CD4-positive, alpha-beta T cell treated with Interleukin-17A for 4 hours (primary cell): ENCODE measurements at places on chromosomes 2 and 18.
A peak's percentile ranks its signal among the peaks of the same experiment; 100 is the strongest.

DNA sequence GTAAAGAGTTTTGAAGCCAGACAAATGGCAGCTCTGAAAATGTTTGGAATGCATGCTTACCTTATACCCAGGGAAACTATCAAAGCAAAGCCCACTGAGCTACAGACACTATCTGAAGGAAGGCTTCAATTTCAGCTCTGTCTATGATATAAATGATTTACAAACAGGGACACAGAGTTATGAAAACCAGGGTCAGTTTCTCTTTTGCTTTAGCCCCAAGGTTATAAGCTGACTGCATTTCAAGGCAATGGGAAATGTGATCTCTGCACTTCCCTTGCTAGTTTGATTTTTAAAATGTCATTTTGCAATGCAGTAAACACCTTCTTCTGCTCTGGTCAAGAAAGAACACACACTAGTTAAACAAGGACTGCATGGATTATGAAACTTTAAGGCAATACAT lies 65.2 kb upstream of the CCDC195 start:
- no peak for DNase-seq

GRCh38 chr2:181984814-181985631 lies 630 bp upstream of the PPP1R1C start:
- no peak for DNase-seq

GRCh38 chr2:144643537-144644336 lies 123.8 kb upstream of the ZEB2 start:
- no peak for DNase-seq

DNA sequence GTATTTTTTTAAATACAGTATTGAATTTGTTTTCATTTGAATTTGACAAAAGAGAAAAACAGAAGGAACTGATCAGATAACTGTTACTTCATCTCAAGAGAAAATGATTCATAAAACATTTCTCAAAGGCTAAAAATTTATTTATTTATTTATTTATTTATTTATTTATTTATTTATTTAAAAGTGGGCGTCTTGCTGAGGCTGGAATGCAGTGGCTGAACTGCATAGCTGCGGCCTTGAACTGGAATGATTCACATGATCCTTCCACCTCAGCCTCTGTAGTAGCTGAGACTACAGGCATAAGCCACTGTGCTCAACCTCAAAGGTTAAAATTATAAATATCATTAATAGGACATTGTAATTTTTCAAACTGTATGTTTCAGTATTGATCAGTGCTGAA lies 4.5 kb upstream of the PUM2 start:
- DNase-seq: no peak

DNA sequence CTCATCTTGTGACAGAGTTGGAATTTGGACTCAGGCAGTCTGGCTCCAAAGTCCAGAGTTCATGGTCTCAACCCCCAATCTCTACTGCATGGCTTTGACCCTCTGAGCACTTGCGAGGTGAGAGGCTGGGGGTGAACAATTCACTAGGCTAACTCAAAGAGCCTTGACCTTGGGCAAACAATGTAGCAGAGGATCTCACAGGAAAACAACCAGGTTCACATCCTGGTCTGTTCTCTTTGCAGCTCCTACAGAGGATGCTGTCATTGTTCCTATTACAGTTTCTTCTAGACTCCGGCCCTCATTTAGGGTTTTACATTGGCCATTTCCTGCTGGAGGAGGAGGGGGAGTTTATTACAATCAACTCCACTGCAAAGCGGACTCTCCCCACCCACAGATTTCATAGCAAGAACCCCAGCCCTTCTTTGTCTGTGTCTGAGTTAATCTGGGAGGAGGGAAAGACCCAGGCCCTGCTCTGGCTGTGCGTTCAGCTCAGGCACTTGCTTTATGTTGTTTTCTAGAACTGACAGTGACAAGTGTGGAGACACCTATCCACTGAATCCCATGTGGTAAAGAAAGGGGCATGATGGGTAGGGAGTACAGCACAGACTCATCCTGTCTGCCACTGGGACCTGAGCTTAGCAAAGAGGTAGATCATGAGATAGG lies 101.6 kb downstream of the LBH start:
- DNase-seq: peak; percentile 33

DNA sequence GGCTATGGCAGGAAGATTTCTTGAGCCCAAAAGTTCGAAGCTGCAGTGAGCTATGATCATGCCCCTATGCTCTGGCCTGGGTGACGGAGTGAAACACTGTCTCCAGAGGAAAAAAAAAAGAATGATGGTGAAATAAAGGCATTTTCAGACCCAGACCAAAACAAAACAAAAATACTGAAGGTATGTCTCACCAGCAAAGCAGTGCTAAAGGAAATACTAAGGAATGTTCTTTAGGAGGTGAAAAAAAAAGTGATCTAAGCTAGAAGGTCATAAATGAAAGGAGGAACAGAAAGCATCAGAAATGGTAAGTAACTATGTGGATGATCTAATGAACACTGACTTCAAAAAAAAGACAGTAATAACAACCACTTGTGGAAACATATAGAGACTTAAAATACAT lies 18.7 kb downstream of the SS18 start:
- DNase-seq: no peak

DNA sequence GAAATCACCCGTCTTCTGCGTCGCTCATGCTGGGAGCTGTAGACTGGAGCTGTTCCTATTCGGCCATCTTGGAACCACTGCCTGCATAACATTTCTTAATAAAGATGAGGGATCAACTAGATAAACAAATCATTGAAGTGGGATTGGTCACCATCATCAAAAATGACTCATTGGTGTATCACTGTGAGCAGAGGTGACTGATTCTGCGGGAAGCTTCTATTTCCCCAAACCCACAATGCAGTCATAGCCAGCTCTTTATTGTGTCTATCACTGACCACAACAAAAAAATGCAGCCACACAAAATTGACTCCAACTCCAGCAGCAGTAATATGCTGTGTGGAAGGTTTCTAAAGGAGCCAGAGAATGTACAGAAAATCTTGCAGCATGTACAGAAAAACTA lies 630.7 kb upstream of the HS6ST1 start:
- no peak for DNase-seq

- no peak for DNase-seq
Observed at GRCh38 chr2:148814143-148814859, 60.7 kb upstream of the KIF5C start.

GRCh38 chr2:80154231-80154915 lies 150.2 kb downstream of the LRRTM1 start:
- no peak for DNase-seq

DNA sequence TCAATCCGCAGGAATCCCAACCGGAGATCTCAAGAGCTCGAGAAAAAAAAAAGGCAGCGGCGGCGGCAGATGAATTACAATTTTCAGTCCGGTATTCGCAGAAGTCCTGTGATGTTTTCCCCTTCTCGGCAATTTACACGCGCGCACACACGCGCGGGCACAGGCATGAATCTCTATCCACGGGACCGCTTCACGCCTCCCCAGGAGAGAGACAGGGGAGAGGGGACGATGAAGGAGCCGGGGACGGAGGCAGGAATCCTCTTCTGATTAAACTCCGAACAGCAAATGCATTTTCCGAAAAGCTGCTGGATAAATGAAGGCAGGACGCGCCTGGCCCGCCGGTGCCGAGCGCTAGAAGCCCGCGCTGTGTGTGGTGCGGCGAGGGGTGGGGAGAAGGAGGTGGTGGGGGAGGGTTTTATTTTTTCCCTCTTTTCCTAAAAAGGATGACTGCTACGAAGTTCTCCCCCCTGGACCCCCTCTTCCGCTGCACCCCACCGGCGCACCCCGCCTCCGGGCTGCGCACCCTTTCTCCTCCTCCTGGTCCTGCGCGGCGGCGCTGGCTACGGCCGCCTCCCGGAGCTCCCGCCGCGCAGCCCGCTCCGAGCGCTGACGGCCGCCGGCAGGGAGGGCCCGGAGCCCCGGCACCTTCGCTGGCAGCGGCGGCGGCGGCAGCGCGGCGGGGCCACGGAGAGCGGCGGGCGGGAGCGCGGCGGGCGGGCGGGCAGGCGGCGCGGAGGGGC lies at the start of gene BCL2:
Gene BCL2, minus strand, starts transcription at position 387 of the 740 bp plus-strand sequence.
- no peak for DNase-seq

DNA sequence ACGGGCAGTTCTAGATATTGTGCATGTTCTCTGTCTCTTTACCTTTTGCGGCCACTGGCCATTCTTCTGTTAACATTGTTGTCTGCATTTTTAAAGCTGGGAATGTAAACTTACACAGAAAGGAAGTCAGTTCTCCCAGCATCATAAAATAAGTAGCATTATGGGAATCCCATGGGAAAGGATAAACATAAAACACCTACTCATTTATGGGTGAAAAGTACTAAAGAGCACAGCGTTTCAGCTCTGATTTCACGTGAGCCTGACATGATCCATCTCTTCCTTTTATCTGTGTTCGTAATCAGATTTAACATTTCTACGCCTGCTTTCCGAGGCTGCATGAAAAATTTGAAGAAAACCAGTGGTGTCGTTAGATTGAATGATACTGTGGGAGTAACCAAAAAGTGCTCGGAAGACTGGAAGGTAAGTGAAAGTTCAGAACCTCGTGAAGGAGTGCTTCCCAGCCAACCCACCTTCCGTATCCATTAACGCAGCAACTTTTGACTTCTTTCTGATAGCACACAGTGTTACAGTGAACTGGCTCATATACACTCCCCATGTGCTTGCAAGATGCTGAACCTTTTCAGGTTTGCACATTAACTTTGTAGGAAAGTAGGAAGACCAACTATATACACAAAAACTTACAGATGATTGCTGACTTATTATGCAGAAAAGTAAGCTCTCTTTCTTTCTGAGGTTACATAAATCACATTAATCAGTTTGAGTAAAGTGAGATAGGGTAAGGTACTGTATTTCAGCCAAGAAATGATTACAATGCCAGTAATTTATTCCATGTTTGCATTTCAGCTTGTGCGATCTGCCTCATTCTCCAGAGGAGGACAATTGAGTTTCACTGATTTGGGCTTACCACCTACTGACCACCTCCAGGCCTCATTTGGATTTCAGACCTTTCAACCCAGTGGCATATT lies 86.5 kb upstream of the TTC39C start:
- no peak for DNase-seq

GRCh38 chr18:47512726-47513435 lies 261.4 kb upstream of the SKOR2 start:
- no peak for DNase-seq

DNA sequence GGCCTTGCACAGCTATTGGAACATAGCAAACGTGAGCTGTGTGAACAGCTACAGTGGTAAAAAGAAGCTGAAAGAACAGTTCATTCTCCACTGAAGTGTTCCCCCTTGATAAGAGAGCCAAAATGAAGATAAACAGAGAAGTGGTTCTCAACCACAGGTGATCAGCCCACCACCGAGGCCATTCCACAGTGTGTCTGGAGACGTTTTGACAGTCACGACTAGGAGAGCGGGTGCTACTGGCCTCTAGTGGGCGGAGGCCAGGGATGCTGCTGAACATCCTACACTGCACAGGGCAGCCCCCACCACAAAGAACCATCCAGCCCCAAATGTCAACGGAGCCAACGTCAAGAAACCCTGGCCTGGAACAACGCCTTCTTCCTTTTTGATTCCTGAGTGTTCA lies 38.4 kb downstream of the ADCY3 start:
- DNase-seq: no peak

- no peak for DNase-seq
Observed at GRCh38 chr2:133369901-133370658, 198.2 kb downstream of the NCKAP5 start.

- no peak for DNase-seq
Observed at GRCh38 chr2:45629971-45630370, 18.9 kb upstream of the SRBD1 start.

DNA sequence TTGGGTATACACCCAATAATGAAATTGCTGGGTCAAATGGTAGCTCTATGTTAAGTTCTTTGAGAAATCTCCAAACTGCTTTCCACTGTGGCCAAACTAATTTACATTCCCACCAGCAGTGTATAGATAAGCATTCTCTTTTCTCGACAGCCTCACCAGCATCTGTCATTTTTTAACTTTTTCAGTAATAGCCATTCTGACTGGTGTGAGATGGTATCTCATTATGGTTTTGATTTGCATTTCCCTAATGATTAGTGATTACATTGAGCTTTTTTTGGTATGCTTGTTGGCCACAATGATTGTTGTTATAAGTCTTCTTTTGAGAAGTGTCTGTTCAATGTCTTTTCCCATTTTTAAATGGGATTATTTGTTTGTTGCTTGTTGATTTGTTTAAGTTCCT lies 50.4 kb upstream of the EPAS1 start:
- no peak for DNase-seq

- DNase-seq: no peak
Observed at GRCh38 chr2:218615868-218616315, 8.2 kb downstream of the PLCD4 start.

- DNase-seq: no peak
Observed at GRCh38 chr2:238883421-238883901, 35.6 kb downstream of the TWIST2 start.

DNA sequence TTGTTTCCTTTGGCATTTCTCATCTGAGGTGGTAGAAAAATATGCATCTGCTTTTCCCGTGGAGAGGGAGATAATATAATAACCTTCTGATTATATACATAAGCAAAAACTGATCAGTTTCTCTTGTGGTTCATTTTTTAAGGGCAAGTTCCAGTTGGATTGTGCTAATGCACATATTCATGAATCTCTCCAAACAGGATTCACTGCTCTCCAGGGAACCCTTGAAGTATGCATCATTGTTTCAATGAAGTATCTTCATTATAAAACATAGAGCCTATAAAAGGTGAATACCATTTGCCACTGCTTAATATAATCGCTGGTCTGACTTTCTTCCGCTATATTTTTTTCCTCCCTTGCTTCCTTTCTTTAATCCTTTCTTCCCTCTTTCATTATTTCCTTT lies 384.7 kb downstream of the FIGN start:
- DNase-seq: no peak

DNA sequence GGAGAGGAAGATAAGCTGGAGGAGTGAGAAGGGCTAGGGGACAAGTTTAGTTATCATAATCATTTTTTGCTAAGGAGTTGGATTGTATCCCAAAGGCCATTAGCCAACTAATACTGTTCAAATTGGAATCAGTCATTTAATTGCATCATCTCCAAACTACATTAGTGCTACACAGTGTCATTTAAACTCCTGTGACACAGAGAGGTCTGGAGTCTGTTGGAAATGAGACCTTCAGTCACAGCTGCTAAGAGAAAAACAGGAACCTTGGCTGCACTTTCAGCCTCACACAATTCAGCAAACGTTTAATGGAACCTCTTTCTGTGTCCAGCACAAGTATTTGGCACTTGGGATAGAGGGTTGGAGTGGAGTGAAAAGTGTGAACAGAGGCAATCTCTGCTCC lies 175.5 kb upstream of the MGAT5 start:
- no peak for DNase-seq

GRCh38 chr2:105969552-105969951 lies 224.5 kb downstream of the UXS1 start:
- DNase-seq: no peak

GRCh38 chr2:230449901-230450467 lies 34.0 kb downstream of the SP100 start:
- no peak for DNase-seq

- no peak for DNase-seq
Observed at GRCh38 chr2:29714333-29714732, 207.1 kb downstream of the ALK start.

DNA sequence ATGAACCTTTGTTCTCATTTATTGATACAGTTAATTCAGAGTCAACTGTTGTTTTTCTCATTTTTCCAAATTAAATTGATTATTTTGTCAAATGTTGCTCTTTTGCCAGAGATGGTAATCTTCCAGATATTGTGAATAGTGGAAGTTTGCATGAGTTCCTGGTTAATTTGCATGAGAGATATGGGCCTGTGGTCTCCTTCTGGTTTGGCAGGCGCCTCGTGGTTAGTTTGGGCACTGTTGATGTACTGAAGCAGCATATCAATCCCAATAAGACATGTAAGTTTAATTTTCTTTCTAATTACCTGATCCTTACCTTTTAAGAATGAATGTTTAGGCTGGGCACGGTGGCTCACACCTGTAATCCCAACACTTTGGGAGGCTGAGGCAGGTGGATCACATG lies 7.8 kb downstream of the CYP20A1 start:
- DNase-seq: no peak

GRCh38 chr2:160551259-160551658 lies 57.7 kb upstream of the RBMS1 start:
- DNase-seq: no peak
